ENCODE measurements at places on chromosomes 1 and 21.

GRCh38 chr1:204619721-204620120 is 65.8 kb downstream of the LRRN2 start:
- DNase-seq: no peak

- no peak for DNase-seq
These were observed 2.8 kb upstream of the ARF1 start for GRCh38 chr1:228079601-228080263.

DNA sequence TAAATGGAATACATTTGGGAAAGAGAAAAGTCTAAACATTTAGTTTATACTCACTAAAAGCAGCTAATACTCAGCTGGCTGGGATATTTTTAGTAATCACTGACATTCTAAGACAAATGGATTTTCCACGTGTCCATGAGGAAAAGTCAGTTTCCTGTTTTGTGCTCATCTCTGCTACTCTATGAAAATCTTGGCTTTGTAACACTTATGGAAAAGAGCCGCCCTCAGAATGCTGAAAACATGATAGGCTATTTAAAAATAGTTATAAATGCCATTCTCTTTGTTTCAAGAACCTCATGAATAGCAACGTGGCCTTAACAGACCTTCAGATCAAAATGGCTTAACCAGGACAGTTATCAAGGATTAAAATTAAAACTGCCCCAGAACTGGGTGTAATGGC is 29.9 kb downstream of the MRAP start:
- DNase-seq: no peak

DNA sequence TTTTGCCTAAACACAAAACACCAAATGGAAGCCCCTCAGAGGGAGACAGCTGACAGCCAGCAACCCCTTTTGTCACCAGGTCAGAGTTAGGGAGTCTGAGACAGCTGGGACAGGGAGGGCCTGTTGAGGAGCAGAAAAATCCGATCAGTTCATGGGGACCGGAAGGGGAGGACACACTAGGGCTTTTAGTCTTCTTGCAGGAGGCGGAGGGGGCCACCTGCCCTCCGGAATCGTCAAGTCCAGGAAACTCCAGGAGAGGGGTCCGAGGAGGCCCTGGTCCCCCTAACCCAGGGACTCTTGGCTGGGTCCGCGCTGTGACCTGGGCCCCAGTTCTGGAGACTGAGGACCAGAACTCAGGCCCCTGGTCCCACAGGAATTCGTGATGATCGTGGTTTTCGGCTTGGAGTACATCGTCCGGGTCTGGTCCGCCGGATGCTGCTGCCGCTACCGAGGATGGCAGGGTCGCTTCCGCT is 34.2 kb downstream of the KCNQ4 start:
- DNase-seq: no peak

DNA sequence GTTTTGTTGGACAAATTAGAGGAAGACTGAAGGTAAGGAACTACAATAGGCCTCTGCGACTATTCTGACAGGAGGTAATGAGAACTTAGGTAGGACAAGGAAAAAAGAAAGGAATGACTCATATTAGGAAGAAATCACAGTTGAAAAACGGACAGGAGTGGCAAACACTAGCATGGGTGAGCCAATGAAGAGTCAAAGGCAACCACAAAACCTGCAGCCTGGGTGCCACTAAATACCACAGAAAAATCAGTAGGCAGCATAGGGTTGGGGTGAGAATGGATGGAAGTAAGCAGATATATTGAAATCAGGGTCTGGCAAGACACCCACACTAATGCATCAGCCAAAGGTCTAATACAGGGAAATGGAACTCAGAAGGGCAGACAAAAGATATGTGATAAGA is 10.0 kb downstream of the RBM34 start:
- no peak for DNase-seq

GRCh38 chr1:156849151-156849496 is 9.8 kb downstream of the INSRR start:
- no peak for DNase-seq
